Keratinocyte (primary cell): ENCODE measurements at places on chromosomes 16 and 17.

GRCh38 chr17:7589891-7590691 lies at the start of gene SOX15:
Gene SOX15 (minus strand): TSS chr17:7590094. CDS start chr17:7589676, 418 bp downstream.
- peaks cover 56% of the 10 kb centered on the region for H3K36me3 ChIP-seq
- no peak for DNase-seq
- peak within 1 kb of the TSS; percentile 99 for H3K27ac ChIP-seq
- no peaks in the 10 kb centered on the region for H3K27me3 ChIP-seq
- H3K4me3 ChIP-seq, result peak within 1 kb of the TSS; percentile 98

- no peaks in the 10 kb centered on the region for H3K27me3 ChIP-seq
- H3K4me3 ChIP-seq, result no peak overlapping the region
- peaks cover 11% of the 10 kb centered on the region for H3K4me1 ChIP-seq
- no peak for DNase-seq
- H3K36me3 ChIP-seq, result peaks cover 16% of the 10 kb centered on the region
Observed at GRCh38 chr16:67546091-67546501, 16.2 kb upstream of the CTCF start.

GRCh38 chr16:10339777-10340732 lies 45.8 kb upstream of the ATF7IP2 start:
- DNase-seq, result no peak
- no peak overlapping the region for H3K4me3 ChIP-seq
- H3K4me1 ChIP-seq, result no peaks in the 10 kb centered on the region
- no peak overlapping the region for H3K27ac ChIP-seq
- no peaks in the 10 kb centered on the region for H3K36me3 ChIP-seq

GRCh38 chr17:60528828-60529227 lies 2.8 kb upstream of the APPBP2 start:
- H3K4me3 ChIP-seq, result no peak overlapping the region
- no peaks in the 10 kb centered on the region for H3K36me3 ChIP-seq
- H3K27ac ChIP-seq, result no peak overlapping the region
- peaks cover 19% of the 10 kb centered on the region for H3K4me1 ChIP-seq

- no peak for DNase-seq
- peaks cover 35% of the 10 kb centered on the region for H3K4me1 ChIP-seq
- H3K4me3 ChIP-seq, result no peak overlapping the region
- H3K27ac ChIP-seq, result no peak overlapping the region
- H3K27me3 ChIP-seq, result peaks cover 26% of the 10 kb centered on the region
Observed at GRCh38 chr17:30229012-30229411, 6.5 kb downstream of the SLC6A4 start.
